Chondrocyte (in vitro differentiated cells): ENCODE measurements at places on chromosomes 6 and 20. TPM values are rescaled to one million over a fixed set of nuclear protein-coding genes. Genes with fewer than 3 reads are reported as not detected.

DNA sequence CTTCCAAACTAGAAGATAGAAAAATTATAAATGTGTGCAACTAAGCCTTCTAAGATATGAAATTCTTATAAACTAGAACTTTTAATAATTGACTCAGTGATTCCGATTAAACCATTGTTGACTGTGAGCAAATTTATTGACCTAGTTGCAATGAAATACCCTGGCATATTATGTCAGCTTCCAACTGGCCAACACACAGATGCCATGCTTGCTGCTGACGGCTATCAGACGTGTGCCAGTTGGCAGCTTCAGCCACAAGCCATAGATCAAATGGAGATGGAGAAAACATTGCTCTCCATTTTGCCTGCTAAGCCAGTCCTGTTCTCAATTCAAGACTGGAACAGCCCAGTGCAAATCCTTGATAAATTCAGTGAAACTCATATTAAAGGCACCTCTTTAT is 101.7 kb upstream of the HDGFL1 start:
- no peak for DNase-seq

GRCh38 chr6:22965889-22966288 is 396.5 kb downstream of the HDGFL1 start:
- DNase-seq = no peak

GRCh38 chr6:89320012-89320559 is 5.0 kb upstream of the GABRR2 start:
- DNase-seq = no peak

- no peak for DNase-seq
Measured at GRCh38 chr6:70823651-70824050, 133.2 kb downstream of the B3GAT2 start.

- no peak for DNase-seq
Measured at GRCh38 chr6:159586684-159587083, 106.4 kb downstream of the SOD2 start.

DNA sequence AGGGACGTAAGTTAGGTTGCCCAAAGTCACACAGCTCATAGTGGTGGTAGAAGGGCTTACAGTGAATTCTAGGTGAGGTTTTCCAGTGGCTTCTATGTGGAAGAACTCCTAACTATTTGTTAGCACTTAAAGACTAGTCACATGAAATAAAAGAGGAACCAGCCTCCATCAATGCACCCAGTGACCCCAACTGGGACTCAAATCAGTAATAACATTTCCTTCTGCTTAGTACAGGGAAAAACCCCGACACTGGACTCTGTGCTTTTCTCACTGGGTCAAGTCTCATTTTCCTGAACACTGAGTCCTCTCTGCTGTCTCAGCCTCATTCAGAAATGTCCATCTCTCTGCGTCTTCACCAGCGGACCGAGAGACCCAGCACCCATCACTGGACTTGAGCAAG is 89.2 kb downstream of the SLC22A23 start:
- no peak for DNase-seq

The CLDN20 gene
- total RNA-seq = not detected in 3 replicates

GRCh38 chr20:45957021-45957941 is 14.7 kb downstream of the ZNF335 start:
- peak; percentile 76 for DNase-seq
